EH (cell line): ENCODE measurements at places on chromosomes 3 and 15.

- DNase-seq, result no peak
Measured at GRCh38 chr3:195570344-195570743, 13.4 kb downstream of the APOD start.

- DNase-seq, result no peak
Measured at GRCh38 chr3:193841581-193841980, 248.6 kb downstream of the OPA1 start.

- no peak for DNase-seq
Measured at GRCh38 chr3:29176501-29176900, 104.4 kb upstream of the RBMS3 start.

DNA sequence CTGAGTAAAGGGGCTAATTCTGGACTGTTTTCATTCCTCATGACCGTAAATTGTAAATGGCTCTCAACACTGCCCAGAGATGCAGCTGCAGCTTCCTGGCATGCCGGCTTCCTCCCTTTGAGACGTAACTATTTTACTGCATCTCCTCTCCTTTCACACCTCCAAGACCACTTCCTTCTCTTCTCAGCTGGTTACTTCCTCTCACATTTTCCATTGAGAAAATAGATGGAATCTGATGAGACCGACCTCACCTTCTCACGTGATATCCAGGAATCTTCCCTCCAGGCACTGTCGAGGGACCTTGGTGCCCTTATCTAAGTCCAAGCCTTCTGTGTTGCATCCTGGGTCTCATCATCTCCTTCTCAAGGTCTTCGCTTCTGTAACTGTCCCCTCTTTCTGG lies 12.7 kb downstream of the LYSMD4 start:
- no peak for DNase-seq

- no peak for DNase-seq
Measured at GRCh38 chr3:43287500-43287873, 1.1 kb downstream of the SNRK start.

GRCh38 chr3:71647751-71648150 lies 64.2 kb upstream of the FOXP1 start:
- no peak for DNase-seq

DNA sequence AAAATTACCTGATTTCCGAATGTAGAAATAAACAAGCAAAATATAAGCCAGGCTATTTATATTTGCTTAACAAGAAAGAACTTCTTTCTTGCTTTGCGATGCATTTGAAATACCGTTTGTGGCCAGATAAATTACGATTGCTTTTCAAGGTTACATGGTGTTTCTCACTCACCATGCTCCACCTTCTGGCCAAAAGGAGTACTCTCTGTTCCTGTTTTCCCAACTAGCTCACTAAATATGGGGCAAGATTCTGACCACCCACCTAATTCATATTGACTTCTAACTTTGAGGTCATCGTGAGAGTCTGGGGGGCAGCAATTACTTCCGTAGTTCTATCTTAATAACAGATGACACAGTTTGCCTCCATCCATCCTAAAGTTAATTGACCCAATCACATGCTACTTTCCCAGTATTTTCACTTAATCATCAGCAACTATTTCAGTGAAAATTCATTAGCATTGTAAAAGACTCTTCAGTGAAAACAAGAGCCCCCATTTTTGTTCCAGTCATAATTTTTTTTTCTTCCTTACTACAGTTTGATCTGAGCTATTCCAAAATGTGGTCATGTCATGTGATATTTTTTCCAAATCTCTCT lies 25.9 kb downstream of the ACP3 start:
- DNase-seq, result peak; percentile 58

GRCh38 chr15:98648654-98649471 lies 524 bp downstream of the IGF1R start:
- DNase-seq, result peak; percentile 69
